ENCODE measurements at places on chromosomes 5 and 9.

GRCh38 chr5:165370794-165371193 lies 1865.4 kb downstream of the MAT2B start:
- DNase-seq, result no peak

- no peak for DNase-seq
Measured at GRCh38 chr9:90099262-90099963, 494.6 kb downstream of the GADD45G start.

DNA sequence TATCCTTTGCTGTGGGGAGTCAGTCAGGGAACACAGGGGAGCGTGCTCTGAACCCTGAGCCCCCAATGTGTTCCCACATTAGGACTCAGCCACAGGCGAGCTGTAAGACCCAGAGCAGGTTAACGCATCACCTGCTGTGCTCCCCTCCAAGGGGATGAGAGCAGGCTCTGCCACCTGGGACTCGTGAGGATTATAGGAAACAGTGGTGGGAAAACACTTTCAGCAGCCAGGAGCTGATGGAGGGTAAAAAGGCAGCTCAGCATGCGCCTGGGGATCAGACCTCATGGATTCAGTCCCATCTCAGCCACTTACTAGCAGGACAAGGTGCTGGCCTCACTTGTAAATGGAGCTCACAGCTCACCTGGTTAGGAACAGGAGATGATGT lies 9.2 kb downstream of the JADE2 start:
- no peak for DNase-seq

DNA sequence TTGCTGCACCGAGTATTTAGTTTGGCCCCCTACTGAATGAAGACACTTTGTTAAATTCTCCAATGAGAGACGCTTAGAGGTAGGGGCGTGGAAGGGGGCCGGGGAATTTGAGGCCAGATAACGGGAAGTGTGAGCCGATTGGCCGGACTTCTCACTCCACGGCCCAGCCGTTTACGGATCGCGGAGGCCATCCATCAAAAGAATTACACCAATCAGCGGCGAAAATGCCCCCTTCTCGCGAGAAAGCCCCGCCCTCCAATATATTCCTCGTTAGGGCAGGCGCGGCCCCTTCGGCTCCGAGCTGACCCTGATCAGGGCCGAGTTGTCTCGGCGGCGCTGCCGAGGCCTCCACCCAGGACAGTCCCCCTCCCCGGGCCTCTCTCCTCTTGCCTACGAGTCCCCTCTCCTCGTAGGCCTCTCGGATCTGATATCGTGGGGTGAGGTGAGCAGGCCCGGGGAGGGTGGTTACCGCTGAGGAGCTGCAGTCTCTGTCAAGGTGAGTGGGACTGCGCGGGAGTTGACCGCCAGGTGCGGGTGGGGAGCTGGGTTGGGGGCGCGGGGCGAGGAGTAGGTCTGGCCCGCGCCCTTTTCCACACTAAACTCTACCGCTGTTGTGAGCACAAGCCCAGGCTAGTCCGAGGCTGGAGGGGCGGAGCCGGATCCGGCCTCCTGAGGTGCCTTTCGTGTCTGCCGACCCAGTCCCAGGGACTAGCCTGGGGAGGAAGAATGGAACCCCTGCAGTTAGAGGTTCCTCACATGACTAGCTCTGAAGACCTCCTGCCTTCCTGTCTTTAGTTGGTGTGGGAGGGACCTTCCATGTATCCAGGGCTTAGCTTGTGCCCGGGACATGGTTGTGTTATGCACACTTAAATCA lies at the start of gene CCNG1:
CCNG1 (plus strand) TSS at position 287 of the 874 bp plus-strand sequence. CDS start 1,662 bp downstream, outside the sequence.
- peak; percentile 89 for DNase-seq

DNA sequence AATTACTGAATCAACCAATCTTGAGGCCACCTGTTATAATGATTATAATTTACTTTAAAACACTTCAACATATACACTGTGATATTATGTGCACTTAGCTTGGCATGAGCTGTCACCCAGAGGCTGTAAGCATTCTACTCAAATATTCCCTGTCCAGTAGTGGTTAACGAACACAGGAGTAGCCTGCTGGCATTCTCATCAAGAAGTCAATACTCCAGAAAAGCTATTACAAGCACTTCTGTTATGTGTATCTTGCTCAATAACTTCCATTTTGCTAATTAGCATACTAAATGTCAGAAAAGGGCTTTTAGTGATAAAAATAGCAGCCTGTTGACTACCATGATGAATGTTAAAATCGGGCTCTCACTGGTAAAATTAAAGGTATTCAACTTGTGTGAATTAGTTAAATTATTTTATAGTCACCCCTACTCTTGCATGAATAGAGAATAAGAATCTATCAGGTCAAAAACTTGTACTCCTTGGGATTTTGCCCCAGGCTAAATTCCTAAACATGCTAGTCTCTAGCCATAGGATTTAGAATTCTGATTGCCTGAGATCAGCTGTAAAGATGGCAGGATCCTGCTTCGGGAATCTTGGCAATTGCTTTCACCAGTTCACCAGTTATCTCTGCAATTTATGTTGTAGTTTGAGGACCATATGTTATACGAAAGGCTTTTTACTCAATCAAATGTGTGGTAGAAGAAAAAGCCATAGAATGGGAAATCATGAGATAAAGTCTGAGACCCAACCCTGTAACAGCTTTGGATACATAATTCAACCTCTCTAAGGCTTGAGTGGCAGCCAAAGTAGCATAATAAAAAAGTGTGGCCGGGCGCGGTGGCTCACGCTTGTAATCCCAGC lies 43.4 kb upstream of the PAM start:
- DNase-seq, result no peak
